ENCODE measurements at places on chromosomes 13 and 19. TPM values are rescaled to one million over a fixed set of nuclear protein-coding genes. Genes with fewer than 3 reads are reported as not detected.
A peak's percentile ranks its signal among the peaks of the same experiment; 100 is the strongest.

DNA sequence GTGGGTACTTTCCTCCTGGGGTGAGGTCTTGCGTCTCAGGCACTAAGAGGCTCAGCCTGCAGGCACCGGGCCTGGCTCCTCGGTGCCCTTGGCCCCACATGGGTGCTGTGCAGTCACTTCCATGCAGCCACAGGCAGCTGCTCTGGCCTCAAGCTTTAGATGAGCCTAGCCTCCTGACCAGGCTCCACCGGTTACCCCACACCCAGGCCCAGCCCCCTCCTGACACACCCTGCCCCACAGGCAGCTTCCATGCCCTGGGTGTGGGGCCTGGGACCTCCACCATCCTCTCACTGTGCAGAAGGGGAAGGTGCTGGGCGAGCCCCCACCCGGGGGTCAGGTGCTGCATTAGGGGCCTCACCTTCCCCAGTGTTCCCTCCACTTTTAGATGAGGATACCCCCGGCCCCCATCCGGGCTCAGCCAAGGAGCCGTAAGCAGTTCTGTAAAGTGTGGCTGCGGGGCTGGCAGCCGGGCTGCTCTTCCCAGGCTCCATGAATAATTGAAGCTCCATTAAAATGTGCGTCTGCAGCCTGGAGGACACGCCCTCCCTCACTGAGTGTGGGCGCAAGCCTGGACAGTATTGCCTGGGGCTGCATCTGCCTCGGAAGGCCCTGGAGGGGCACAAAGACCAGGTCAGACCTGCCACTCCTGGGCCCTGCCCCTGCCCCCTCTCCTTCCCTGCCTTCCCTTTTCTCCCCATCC lies 72.5 kb upstream of the KCTD15 start:
- H3K4me3 ChIP-seq = no peak overlapping the region
- peaks cover 43% of the 10 kb centered on the region for H3K27me3 ChIP-seq
- no peaks in the 10 kb centered on the region for H3K36me3 ChIP-seq
- no peak for DNase-seq

GRCh38 chr13:68176475-68176874 lies 946.3 kb upstream of the PCDH9 start:
- no peaks in the 10 kb centered on the region for H3K4me1 ChIP-seq
- H3K36me3 ChIP-seq = no peaks in the 10 kb centered on the region
- no peaks in the 10 kb centered on the region for H3K27me3 ChIP-seq

GRCh38 chr13:40517486-40518480 lies 148.7 kb downstream of the FOXO1 start:
- no peaks in the 10 kb centered on the region for H3K36me3 ChIP-seq
- H3K4me3 ChIP-seq = no peak overlapping the region
- no peak overlapping the region for H3K27ac ChIP-seq
- peaks cover 9% of the 10 kb centered on the region for H3K4me1 ChIP-seq
- no peaks in the 10 kb centered on the region for H3K27me3 ChIP-seq

GRCh38 chr13:48783181-48783630 lies 129.5 kb downstream of the CYSLTR2 start:
- H3K4me1 ChIP-seq = no peaks in the 10 kb centered on the region
- H3K27ac ChIP-seq = no peak overlapping the region
- H3K36me3 ChIP-seq = no peaks in the 10 kb centered on the region

DNA sequence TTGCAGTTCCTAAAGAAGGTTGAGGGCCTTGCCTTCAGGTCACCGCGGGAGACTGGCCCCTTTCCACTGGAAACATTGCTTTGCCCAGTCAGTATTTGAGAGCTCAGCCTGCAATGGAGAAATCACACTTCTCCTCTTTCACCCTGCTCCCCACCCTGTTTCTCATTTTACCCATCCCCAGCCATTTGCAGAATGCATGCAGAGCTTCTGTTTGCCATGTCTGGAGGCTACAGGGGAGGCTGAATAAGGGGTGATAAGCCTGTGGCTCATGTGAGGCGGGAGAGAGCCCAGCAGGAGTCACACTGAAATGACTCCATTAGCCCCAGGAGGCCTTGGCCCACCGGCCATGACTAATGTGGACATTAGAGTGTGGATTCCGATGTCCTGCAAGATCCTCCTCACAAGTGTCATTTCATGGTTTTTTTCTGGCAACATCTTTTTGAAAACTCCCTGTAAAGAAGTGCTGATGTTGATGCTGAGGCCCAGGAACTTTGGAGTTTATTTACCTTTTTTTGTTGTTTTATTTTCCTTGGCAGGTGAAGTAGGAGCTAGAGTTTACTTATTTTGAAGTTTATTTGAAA lies 6.3 kb downstream of the SPINT2 start:
- H3K4me3 ChIP-seq = no peak overlapping the region
- no peaks in the 10 kb centered on the region for H3K36me3 ChIP-seq
- peaks cover 17% of the 10 kb centered on the region for H3K4me1 ChIP-seq
- H3K27me3 ChIP-seq = no peaks in the 10 kb centered on the region

- DNase-seq = no peak
- no peaks in the 10 kb centered on the region for H3K27me3 ChIP-seq
- H3K4me3 ChIP-seq = no peak overlapping the region
- H3K4me1 ChIP-seq = no peaks in the 10 kb centered on the region
- H3K27ac ChIP-seq = no peak overlapping the region
Observed at GRCh38 chr13:66305961-66306617, 924.0 kb downstream of the PCDH9 start.

DNA sequence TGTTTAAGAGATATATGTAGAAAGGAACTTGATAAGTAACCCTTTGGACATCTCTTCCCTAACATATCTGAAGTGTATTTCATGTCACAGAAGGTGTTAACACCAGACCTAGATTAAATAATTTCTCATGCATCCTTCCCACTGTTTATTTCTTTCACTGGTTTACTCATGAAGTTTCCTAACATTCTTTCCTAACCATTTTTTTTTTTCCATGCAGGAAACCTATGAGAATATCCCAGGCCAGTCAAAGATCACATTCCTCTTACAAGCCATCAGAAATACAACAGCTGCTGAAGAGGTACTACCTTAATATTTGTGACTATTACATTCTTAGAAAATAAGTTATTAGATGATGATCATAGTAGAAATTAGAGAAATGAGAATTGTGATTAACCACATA lies 28.8 kb downstream of the IPO5 start:
- H3K4me1 ChIP-seq = peaks cover 18% of the 10 kb centered on the region
- no peak overlapping the region for H3K4me3 ChIP-seq
- no peaks in the 10 kb centered on the region for H3K36me3 ChIP-seq
- H3K27me3 ChIP-seq = no peaks in the 10 kb centered on the region
- no peak for DNase-seq

- H3K4me3 ChIP-seq = no peak overlapping the region
- no peak for DNase-seq
- no peak overlapping the region for H3K27ac ChIP-seq
- H3K36me3 ChIP-seq = no peaks in the 10 kb centered on the region
Observed at GRCh38 chr13:67200183-67200582, 30.0 kb downstream of the PCDH9 start.

DNA sequence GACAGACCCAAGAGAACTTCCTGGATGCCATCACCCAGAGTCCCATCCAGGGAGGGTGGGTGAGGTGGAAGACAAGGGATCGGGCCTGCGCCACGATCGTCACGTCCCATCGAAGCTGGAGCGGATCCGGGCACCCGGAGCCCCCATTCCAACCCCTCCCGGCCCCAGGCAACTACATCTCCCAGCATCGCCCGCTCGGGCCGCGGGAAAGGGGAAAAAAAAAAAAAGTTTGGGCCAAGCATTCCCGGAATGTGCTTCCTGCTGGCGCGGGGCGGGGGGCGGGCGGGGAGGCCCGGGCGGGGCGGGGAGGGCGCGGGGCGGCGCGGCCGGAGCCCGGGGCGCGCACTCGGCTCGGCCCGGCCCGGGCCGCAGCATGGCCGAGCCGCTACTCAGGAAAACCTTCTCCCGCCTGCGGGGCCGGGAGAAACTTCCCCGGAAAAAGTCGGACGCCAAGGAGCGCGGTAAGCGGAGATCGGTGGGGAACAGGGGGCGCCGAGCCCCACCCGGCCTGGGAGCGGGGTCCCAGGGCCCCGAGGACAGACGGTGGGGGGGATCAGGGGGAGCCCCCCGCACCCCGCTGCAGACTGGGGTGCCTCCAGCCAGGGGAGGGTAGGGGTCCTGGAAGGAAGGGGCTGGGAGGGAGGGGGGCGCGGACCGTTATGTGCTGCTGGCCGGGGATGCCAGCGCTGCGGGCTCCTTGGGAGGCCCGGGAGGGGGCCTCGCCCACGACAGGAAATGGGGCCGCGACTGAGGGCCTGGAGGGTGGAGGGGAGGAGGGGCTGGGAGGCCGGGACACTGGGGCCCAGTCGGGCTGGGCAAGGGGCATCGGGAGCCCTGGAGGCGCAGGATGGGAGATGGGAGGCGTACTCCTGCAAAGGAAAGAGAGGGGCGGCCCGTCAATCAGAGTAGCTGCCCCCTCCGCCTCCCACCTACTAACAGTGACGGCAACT lies at the start of gene SYDE1:
Gene SYDE1 (plus strand): TSS at position 341 of the 950 bp plus-strand sequence. CDS start 33 bp downstream, at position 374.
- DNase-seq = peak; percentile 68
- peaks cover 20% of the 10 kb centered on the region for H3K4me1 ChIP-seq
- peaks cover 34% of the 10 kb centered on the region for H3K36me3 ChIP-seq
- H3K4me3 ChIP-seq = peak within 1 kb of the TSS; percentile 89
- peak within 1 kb of the TSS; percentile 97 for H3K27ac ChIP-seq
- no peaks in the 10 kb centered on the region for H3K27me3 ChIP-seq

- no peak for DNase-seq
- no peak overlapping the region for H3K27ac ChIP-seq
- H3K4me1 ChIP-seq = peaks cover 11% of the 10 kb centered on the region
- no peaks in the 10 kb centered on the region for H3K27me3 ChIP-seq
Observed at GRCh38 chr19:2591537-2592291, 110.8 kb downstream of the GNG7 start.

DNA sequence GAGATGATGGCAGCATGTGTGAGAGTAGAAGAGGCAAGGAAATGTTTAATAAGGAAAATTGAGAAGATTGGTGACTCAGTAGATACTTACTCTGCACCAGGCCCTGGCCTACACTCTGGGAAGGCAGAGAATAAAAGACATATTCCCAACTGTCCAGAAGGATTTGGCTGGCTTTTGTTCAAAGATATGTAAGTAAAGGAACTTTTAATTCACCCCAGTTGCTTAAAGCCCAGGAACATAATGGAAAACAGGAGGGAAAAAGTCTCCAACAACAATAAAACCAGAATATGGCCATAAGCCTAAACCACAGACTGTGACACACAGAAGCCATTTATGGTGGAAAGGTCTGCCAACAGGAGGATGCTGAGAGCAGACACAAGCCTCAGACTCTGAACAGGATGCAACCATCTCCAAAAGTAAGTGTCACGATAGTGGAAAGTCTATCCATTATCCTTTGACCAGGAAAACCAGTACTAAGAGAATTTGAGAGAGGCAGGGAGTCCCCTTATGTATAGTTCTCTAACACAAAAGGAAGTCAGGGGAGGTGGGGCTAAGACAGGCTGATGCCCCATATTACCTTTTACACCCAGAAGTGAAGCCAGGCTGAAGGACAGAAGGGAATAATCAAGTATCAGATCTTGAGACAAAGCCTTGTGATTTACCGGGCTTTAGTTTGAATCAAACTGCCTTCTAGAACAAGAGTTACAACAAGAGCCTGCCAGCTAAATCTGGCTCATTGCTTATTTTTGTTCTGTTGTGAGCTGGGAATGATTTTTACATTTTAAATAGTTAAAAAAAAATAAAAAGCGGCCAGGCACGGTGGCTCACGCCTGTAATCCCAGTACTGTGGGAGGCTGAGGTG lies 169.5 kb upstream of the STARD13 start:
- no peaks in the 10 kb centered on the region for H3K36me3 ChIP-seq
- no peaks in the 10 kb centered on the region for H3K27me3 ChIP-seq
- H3K27ac ChIP-seq = no peak overlapping the region

- DNase-seq = no peak
- H3K27ac ChIP-seq = no peak overlapping the region
- H3K4me1 ChIP-seq = no peaks in the 10 kb centered on the region
- no peaks in the 10 kb centered on the region for H3K36me3 ChIP-seq
- H3K4me3 ChIP-seq = no peak overlapping the region
- no peaks in the 10 kb centered on the region for H3K27me3 ChIP-seq
Observed at GRCh38 chr13:73288596-73288995, 229.8 kb downstream of the KLF5 start.

DNA sequence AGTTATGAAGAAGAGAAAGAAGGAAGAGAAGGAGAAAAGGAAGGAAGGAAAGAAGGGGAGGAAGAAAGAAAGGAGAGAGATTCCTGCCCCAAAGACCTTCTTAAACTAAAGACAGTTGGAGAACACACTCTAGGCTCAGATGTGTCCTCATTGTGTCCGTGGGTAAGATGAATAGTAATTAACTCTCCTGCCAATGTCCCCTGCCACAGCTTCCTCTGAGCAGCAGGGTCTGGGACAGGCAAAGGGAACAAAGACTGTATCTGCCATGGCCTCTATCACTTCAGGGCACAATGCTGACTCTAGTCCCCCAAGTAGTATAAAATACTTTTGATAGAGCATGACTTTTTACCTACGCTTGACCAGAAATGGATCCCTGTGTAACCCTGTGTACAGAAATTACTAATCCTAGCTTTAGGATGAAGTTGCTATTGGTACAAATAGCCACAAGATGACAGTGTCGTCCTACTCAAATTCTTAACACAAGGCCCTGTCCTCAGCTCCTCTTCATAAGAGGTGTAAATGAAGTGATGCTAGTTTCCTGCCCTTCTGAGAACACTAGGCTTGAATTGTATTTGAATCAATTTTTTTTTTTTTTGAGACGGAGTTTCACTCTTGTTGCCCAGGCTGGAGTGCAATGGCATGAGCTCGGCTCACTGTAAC lies 186.2 kb upstream of the GPR12 start:
- peaks cover 8% of the 10 kb centered on the region for H3K4me1 ChIP-seq
- H3K27me3 ChIP-seq = no peaks in the 10 kb centered on the region
- H3K36me3 ChIP-seq = no peaks in the 10 kb centered on the region
- H3K4me3 ChIP-seq = no peak overlapping the region
- no peak overlapping the region for H3K27ac ChIP-seq
- DNase-seq = no peak

Gene TPTE2
- polyA plus RNA-seq = not detected

Gene ZNF284
- polyA plus RNA-seq = 1.8 TPM

Gene KLK12
- not detected for polyA plus RNA-seq

Gene NLRP5
- polyA plus RNA-seq = not detected

Gene CLDN10
- polyA plus RNA-seq = 0.22 TPM

Gene CEACAM5
- polyA plus RNA-seq = not detected

Gene CYP4F8
- polyA plus RNA-seq = not detected

Gene KIR3DL1
- polyA plus RNA-seq = not detected

Gene LAIR2
- polyA plus RNA-seq = not detected

Measured in heart right ventricle (tissue), 16 donors.